ENCODE measurements at places on chromosomes 6 and 20.
A peak's percentile ranks its signal among the peaks of the same experiment; 100 is the strongest.

- DNase-seq = no peak
These were observed 80.5 kb downstream of the SMLR1 start for GRCh38 chr6:130907687-130908086.

GRCh38 chr6:112332274-112332673, 14.9 kb upstream of the RFPL4B start:
- no peak for DNase-seq

GRCh38 chr6:35079311-35080000, 61.7 kb downstream of the TCP11 start:
- no peak for DNase-seq

- DNase-seq = no peak
These were observed 1.6 kb downstream of the FOXP4 start for GRCh38 chr6:41547799-41548097.

GRCh38 chr6:134663800-134664535, 285.9 kb downstream of the ALDH8A1 start:
- no peak for DNase-seq

DNA sequence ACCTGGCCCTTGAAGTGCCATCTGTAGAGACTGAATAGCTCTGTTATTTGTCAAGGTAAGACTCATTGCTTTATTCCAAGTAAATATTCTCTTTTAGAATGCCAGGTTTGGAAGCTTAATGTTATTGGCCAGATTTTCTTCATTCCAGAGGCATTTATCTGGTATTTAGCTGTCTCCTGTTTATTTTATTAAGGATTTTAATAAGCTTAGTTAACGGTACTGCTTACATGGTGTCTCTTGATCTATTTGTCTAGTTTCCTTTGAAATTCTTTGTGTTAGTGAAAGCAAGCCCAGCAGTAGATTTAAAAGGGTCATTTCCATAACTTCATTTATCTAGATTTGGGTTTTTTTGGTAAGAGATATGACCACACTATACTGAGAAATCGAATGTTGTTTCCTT, 7.7 kb downstream of the RALY start:
- no peak for DNase-seq

- DNase-seq = no peak
These were observed 40.2 kb downstream of the PMEPA1 start for GRCh38 chr20:57669632-57670031.

DNA sequence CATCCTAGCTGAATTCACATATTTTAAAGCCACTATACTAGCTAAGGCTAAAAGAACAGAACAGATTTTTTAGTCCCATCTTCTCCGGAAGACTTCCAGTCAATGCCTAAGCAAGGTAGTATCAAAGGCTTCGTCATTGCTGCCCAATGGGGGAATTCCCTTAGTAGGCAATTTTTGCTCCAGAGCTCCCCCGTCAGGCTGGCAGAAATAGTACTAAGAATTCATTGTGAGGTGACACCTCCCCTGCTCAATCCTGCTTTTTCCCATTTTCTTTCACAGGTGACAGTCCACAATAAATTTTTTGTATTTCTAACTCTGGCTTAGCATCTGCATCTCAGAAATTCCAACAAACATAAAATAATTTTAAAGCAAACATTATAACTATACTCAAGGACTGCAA, 52.8 kb upstream of the SRSF6 start:
- DNase-seq = no peak

- DNase-seq = no peak
These were observed 51.3 kb downstream of the CD109 start for GRCh38 chr6:73747289-73747688.

GRCh38 chr6:166201878-166202277, 34.2 kb upstream of the TBXT start:
- DNase-seq = no peak

DNA sequence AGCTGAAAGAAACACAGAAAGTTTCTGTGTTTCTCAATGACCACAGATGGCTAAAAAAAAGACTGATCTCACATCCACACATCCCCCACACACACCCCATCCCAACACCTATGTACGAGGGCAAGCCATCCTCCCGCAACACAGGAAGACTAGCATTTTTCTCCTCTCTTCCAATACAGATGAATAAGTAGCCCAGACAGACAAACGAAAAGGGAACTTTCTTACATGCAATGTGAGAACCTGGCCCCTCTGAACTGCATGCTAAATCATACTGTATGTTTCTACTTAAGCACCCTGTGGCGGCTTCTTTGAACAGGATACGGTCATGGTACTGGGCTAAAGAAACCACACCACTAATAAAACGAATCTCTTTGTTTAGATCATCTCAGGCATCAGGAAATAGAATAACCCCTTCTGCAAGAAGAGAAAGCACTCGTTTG, 116.2 kb downstream of the GMDS start:
- DNase-seq = no peak

GRCh38 chr6:102686461-102686860, 1293.0 kb downstream of the GRIK2 start:
- no peak for DNase-seq

DNA sequence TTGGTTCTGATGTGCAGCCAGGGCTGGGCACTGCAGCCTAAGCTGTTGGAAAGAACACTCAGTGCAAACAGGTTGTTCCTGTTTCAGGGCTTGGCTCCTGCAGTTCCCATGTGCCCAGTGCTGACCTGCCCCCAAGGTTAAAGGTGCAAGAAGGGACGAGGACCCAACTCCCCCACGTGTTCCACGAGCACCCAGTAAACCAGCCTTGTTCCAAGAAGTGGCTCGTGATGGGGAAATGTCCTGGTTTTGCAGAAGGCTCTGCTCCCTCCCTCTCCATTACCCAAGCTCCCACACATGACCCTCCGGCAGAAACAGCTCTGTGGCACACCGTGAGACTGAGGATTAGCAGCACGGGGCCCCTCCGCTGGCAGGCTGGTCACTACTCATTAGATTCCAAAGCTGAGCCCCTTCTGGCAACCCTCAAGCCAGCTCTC, 9.4 kb downstream of the ACSS1 start:
- DNase-seq = no peak

DNA sequence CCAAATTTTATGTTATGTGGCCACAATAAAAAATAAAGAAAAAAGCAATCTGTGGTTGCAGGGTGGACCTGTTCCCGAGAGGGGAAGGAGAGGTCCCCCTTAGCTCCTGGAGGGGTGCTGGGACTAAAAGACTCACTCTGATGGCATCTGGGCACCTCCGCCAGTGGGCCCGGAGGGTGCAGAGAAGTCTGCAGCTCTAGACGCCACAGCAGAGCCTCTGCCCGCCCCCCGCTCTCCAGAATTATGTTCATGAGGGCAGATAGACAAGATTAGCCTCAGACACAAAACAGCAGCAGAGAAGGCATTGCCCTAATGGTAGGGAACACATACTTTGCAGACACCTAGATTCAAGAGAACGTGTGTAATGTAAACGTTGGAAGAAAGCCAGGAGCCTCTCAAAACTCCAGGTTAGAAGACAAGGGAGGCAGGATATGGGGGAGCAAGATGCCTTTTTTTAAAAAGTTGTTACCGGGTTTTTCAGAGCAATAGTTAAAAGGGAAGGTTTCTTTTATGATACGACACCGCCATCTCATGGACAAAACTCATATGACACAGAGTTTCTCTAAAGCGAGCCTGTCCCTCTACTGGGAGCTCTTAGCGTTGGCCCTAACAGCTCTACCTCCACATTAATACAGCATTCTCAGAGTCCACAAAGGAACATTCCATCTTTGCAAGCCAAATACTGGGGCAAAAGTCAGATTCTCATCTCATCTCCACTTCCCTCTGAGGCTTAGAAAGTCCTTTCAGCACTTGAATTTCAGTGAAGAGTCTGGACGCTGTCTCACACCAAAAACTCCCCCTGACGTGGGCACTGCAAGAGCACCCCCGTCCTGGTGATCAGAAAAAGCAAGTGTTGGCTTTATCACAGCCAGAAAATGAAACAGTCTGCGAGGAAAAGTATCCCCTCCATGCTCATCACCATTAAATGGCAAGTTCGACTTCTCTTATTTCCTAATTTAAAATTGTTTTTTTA, 47.2 kb downstream of the FOXF2 start:
- peak; percentile 43 for DNase-seq

DNA sequence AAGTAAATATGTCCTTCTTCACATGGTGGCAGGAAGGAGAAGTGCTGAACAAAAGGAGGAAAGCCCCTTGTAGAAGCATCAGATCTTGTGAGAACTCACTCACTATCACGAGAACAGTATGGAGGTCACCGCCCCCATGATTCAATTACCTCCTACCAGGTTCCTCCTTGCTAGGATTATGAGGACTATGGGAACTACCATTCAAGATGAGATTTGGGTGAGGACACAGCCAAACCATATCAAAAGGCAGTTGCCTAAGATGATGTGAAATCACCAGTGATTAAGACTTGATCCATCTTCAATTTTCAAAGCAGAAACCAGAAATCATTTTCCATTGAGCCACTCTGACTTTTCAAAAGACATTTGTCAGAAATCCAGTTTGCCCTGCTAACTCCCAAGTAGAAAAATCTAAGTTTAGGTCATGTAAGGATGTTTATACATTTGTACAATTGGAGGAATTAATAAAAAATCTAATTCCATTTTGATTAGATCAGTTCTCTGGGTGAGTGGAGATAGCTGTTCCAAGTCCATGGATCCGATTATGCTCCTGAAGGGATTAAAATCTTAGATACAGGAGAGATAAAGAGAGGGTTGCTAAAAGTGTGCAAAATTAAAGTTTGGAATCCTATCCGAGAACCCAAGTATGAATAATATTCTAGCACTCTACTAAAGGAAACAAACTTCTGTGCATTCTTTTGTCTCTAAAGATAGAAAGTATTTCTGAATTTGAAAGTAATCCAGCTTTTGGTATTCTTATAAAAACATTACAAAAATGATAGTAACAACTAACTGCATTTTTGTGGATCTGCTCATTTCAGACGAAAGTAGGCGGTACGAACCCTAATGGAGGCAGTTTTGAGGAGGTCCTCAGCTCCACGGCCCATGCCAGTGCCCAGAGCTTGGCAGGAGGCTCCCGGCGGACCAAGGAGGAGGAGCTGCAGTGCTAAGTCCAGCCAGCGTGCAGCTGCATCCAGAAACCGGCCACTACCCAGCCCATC, 39.5 kb downstream of the HDDC2 start:
- no peak for DNase-seq

DNA sequence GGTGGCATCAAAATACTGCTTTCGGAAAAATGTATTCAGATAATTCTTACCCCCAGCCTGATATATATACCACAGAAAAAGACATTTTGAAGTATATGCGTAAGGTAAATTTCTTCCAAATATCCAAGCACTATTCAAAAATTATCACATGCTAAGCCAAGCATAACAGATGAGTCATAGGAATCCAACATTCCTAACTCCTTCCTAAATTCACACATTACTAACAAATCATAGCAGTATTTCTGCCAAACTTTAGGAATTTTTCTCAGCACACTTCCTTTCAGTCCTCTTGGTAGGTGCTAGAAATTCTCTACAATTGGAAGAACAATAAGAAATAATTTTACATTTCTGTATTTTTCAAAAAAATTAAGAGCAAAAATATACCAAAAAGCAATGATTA, 417.5 kb downstream of the EYS start:
- no peak for DNase-seq

- no peak for DNase-seq
These were observed 183.4 kb upstream of the CNR1 start for GRCh38 chr6:88349511-88349910.

DNA sequence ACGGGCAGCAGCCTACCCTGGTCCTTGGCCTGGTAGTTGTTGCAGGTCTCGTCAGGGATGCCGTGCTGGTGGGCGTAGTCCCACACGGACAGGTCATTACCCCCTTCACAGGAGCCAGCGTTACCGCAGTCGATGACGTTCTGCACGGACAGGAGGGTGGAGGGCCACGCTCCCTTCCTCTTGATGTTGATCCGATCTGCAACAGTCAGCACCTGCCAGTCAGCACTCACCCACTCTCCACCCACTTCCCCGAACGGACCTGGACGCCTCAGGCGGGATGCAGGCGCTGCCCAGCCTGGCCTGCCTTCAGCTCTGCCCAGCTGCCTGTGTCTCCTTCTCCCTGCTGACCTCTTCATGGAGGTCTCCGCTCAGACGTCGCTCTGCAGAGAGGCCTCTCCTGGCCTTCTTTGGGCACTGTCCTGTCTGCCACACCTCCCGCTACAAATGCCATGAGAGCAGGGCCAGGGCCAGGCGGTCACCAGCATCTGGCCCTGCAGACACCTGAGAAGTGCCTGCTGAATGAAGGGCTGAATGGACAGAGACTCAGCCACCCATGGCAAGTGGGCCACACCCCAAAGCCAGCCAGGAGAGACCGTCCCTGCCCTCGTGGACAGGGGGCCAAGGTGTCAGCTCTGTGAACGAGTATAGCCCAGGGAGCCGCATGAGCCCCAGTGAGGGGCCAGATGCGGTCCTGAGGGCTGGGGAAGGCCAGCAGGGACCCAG, 5.4 kb downstream of the CTSZ start:
- DNase-seq = no peak

GRCh38 chr6:74631564-74631963, 574.3 kb downstream of the COL12A1 start:
- DNase-seq = no peak

- no peak for DNase-seq
These were observed 14.1 kb downstream of the SYNDIG1 start for GRCh38 chr20:24483435-24484080.

DNA sequence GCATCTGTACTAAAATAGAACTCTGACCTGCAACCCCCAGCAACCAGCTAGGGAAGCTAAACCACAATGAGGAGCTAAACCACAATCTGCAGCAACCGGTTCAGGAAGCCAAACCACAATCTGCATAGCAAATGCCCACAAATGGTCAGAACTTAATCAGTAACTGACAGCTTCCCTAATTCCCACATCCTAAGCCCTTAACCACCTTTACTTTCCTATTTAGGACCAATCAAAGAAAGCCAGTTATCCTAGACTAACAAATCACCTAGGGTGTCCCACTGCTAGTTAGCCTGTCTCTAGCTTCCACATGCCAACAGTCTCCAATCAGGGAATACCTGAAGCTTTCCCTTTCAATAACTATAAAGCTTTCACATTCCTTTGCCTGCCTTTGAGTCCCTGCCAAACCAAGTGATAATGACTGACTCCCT, 424.6 kb upstream of the PTCHD4 start:
- no peak for DNase-seq

- no peak for DNase-seq
These were observed 2.5 kb upstream of the POU5F1 start for GRCh38 chr6:31172973-31173384.

- no peak for DNase-seq
These were observed 49.4 kb downstream of the HLA-C start for GRCh38 chr6:31222496-31222895.
